HT-29 (cell line): ENCODE measurements at places on chromosomes 16 and 17.

GRCh38 chr17:75876190-75876937 lies 2.0 kb downstream of the TRIM47 start:
- peak; percentile 88 for DNase-seq

- DNase-seq: no peak
Measured at GRCh38 chr17:4098521-4099209, 44.2 kb downstream of the ZZEF1 start.

- DNase-seq: peak; percentile 7
Measured at GRCh38 chr17:45355087-45355486, 38.3 kb upstream of the MAP3K14 start.

GRCh38 chr16:84175350-84176081 lies 11.3 kb downstream of the TAF1C start:
- peak; percentile 68 for DNase-seq

GRCh38 chr17:6212766-6213165 lies 142.6 kb downstream of the WSCD1 start:
- no peak for DNase-seq

- no peak for DNase-seq
Measured at GRCh38 chr16:57151369-57151768, 34.5 kb downstream of the PSME3IP1 start.

DNA sequence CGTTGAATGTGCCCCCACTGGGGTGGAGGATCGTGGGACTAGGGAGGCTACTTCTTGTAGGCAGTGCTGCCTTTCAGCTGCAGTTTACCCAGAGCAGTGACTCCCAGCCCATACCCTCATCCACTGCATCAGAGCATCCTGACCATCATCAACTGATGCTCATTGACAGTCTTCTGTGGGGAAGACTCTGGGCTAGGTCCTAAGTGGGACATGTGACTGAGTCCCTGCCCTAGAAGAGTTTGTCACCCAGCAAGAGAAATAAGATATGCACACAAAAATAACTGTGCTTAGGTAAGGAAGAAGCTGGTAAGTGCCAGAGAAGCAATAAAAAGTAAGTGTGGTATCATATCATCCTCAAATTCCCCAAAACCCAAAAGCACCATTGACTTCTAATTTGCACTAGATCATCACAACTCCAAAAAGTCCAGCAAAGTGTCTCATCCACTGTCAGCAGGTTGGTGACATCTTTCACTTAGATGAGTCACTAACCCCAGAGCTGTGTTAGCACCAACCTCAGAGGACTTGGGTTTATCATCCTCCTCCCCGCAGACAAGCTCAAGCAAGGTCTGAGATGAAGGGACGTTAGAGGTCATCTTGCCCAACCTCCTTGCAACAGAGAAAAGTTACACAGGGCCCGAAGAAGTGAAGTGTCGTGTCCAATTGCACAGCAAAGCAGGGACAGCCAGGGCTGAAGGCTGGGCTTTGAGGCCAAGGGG lies 99.0 kb downstream of the CCDC182 start:
- no peak for DNase-seq

- no peak for DNase-seq
Measured at GRCh38 chr17:27485716-27486495, 29.7 kb downstream of the KSR1 start.
